ENCODE measurements at places on chromosomes 13 and 19.

GRCh38 chr13:23806874-23807526 lies 82.2 kb downstream of the MIPEP start:
- no peak for DNase-seq

- no peak for DNase-seq
Observed at GRCh38 chr19:2575734-2576481, 100.0 kb downstream of the GADD45B start.

- no peak for DNase-seq
Observed at GRCh38 chr13:101875091-101875490, 422.6 kb downstream of the ITGBL1 start.

GRCh38 chr13:79767126-79767525 lies 286.2 kb downstream of the NDFIP2 start:
- no peak for DNase-seq

GRCh38 chr19:3862826-3863500 lies 5.9 kb downstream of the ZFR2 start:
- DNase-seq: no peak

DNA sequence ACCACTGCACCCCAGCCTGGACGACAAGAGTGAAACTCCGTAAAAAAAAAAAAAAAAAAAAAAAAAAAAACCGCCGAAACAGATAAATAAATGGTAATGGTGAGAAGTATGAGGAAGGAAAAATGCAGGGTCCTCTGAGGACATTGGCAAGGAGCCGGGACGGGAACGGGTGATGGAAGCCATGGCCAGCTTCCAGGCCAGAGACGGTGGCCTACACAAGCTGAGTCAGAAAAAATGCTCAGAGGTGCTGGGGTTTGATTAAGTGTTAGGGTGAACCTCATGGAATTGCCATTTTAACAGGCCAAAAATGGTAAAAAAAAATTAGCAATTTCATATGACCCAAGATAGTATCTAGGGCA lies 866 bp upstream of the ZSWIM4 start:
- DNase-seq: no peak

DNA sequence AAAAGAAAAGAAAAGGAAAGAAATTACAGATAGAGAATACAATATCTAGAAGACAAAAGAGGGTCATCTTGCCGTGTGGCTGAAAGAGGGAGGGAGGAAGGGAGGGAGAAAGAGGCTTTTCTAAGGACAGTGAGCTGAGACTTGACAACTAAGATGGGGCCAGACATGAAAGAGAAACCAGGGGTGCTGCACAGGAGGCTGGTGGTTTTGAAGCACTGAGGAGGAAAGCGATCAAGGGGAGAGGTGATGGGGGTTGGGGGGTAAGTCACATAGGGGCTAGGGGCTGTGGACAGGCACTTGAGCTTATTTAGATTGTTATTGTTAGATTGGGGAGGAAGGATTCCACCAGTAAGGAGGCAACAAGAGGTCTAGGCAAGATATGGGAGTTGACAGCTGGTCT lies 17.3 kb downstream of the PNPLA6 start:
- no peak for DNase-seq

Measured in CD4-positive, alpha-beta T cell treated with Interleukin-15 for 1 hour (primary cell).